ENCODE measurements at places on chromosomes 13 and 19. TPM values are rescaled to one million over a fixed set of nuclear protein-coding genes. Genes with fewer than 3 reads are reported as not detected.

GRCh38 chr13:30584051-30584731, 33.5 kb upstream of the USPL1 start:
- DNase-seq, result no peak

GRCh38 chr13:85772367-85772766, 26.9 kb downstream of the SLITRK6 start:
- DNase-seq, result no peak

DNA sequence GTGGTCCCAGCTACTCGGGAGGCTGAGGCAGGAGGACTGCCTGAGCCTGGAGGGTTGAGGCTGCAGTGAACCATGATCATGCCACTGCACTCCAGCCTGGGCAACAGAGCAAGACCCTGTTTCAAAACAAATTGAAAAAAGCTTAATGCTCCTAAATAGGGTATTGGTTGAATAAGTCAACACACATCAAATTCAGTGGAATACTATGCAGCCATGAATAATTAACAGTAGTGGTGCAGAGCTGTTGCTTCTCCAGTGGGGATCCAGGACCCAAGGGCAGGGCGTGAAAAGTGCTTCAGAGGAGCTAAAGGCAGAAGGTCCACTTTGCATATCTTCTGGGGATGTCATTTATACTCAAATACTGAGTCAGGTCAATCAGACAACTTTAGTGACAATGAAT, 18.2 kb downstream of the SIGLEC8 start:
- DNase-seq, result no peak

GRCh38 chr13:111398715-111399299, 78.4 kb downstream of the TEX29 start:
- DNase-seq, result no peak

DNA sequence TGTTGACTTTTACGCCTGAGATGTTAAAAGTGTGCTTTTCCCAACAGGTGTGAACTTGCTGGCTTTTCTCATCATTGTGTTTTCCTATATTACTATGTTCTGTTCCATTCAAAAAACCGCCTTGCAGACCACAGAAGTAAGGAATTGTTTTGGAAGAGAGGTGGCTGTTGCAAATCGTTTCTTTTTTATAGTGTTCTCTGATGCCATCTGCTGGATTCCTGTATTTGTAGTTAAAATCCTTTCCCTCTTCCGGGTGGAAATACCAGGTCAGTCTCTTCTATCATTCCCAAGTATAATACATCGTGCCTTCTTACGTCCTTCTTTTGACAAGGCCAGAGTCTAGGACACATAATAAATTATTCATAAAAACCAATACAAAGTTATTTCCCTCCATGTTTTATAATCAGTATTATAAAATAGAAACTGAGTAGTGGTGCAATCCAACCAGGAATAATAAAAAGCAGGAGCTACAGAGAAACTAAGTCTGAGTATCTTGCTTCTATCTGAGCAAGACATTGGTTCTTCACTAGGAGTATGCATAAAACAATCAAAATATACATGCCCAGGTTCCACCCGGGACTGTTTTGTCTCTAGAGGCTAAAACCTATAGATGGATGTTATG, 57.9 kb downstream of the RXFP2 start:
- DNase-seq, result no peak

GRCh38 chr19:46927106-46927505, 66.3 kb downstream of the ARHGAP35 start:
- DNase-seq, result no peak

GRCh38 chr13:45206340-45206739, 5.5 kb upstream of the KCTD4 start:
- DNase-seq, result peak; percentile 21

Gene MRPL57
- polyA plus RNA-seq, result 92.9 TPM

Gene ZNF175
- 2.1 TPM for polyA plus RNA-seq

Gene NEK5
- polyA plus RNA-seq, result 0.18 TPM

Gene PSG2
- polyA plus RNA-seq, result not detected

Gene CIC
- 8.1 TPM for polyA plus RNA-seq

Gene LILRB3
- 0.07 TPM for polyA plus RNA-seq

Gene SAMD1
- 7.2 TPM for polyA plus RNA-seq

Gene SGCG
- not detected for polyA plus RNA-seq

Gene KLK7
- not detected for polyA plus RNA-seq

Gene PTPRH
- not detected for polyA plus RNA-seq

Data from GM12878 (cell line).